Sigmoid colon (tissue), 7 donors: ENCODE measurements at places on chromosomes 12 and 14. TPM values are rescaled to one million over a fixed set of nuclear protein-coding genes. Genes with fewer than 3 reads are reported as not detected.

DNA sequence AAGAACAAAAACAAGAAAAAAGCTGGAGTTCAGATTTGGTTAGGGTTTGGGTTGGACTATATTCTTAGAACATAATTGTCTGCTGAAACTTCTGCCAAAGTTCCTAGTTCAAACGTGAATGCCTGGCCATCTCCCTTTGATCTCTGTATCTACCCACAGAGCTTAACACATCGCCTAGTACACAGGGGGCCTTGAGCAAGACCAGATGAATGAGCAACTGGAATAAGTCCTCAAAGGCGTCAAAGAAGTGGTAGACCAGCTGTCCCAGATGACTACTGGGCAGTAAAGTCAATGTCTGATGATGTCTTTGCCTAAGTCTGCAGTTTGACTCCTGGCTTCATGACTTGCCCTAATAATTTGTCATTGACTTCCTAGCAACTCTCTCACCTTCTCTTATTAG is 13.9 kb upstream of the STAB2 start:
- H3K36me3 ChIP-seq = no peaks in the 10 kb centered on the region
- no peak for DNase-seq
- H3K4me1 ChIP-seq = no peaks in the 10 kb centered on the region
- H3K4me3 ChIP-seq = no peak overlapping the region
- no peaks in the 10 kb centered on the region for H3K27me3 ChIP-seq

DNA sequence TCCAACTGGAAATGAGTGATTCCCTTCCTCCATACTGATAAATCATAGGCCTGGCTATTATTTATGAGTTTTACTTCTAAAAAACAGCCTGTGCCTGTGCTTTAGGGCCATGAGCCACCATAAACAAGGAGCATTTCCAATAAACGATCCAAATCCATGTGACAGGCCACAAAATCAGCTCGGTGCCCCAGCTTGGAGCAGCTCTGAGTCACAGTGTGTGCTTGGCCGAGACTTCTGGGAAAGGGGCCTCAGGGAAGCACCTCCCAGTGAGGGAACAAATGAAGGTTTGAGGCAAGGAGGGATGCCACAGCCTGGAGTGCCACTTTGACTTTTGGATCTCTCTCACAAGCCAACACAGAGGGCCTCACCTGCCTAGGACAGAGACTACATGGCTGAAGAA is 190.4 kb downstream of the NTF3 start:
- H3K27ac ChIP-seq = no peak overlapping the region
- no peak for DNase-seq
- no peak overlapping the region for H3K4me3 ChIP-seq
- peaks cover 17% of the 10 kb centered on the region for H3K4me1 ChIP-seq
- no peaks in the 10 kb centered on the region for H3K36me3 ChIP-seq
- H3K27me3 ChIP-seq = no peaks in the 10 kb centered on the region

DNA sequence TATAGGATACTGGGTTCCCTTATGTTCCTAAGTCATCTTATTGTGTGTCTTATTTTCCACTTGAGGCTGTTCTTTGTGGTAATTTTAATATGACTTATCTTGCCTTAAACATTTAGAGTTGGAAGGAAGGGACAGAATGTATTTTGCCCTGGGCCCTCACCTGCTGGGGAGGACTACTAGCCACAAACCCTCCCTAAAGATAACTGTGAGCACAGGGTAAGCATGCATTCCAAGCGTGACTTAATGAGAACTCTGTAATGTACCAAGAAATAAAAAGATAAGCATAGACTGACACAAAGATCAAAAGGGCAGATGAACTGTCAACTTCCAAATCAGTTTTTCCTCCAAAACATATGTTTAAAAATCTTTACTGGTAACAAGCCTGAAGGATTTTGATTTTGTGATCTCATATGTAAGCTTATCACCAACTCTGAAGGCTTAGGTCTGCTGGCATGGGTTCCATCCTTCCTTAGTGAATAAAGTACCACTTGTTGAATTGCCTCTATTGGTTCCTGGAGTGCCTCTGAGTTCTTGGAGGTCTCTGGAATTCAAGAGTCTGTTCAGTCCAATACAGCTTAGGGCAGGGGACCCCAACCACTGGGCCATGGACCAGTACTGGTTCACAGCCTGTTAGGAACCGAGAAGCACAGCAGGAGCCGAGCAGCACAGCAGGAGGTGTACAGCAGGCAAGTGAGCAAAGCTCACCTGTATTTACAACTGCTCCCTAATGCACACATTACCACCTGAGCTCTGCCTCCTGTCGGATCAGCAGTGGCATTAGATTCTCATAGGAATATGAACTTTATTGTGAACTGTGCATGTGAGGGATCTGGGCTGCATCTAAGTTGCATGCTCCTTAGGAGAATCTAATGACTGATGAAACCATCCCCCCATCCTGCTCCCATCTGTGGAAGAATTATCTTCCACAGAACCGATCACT is 29.8 kb upstream of the NFYB start:
- no peaks in the 10 kb centered on the region for H3K4me1 ChIP-seq
- no peak for DNase-seq
- H3K4me3 ChIP-seq = no peak overlapping the region
- H3K27me3 ChIP-seq = no peaks in the 10 kb centered on the region

GRCh38 chr14:28755198-28755815 is 11.3 kb upstream of the FOXG1 start:
- H3K4me1 ChIP-seq = peaks cover 20% of the 10 kb centered on the region
- H3K4me3 ChIP-seq = no peak overlapping the region
- no peaks in the 10 kb centered on the region for H3K36me3 ChIP-seq
- no peak overlapping the region for H3K27ac ChIP-seq
- peaks cover 85% of the 10 kb centered on the region for H3K27me3 ChIP-seq

The OGFOD2 gene
- 10.2 TPM for polyA plus RNA-seq

The ANKRD13A gene
- polyA plus RNA-seq = 37.5 TPM

DNA sequence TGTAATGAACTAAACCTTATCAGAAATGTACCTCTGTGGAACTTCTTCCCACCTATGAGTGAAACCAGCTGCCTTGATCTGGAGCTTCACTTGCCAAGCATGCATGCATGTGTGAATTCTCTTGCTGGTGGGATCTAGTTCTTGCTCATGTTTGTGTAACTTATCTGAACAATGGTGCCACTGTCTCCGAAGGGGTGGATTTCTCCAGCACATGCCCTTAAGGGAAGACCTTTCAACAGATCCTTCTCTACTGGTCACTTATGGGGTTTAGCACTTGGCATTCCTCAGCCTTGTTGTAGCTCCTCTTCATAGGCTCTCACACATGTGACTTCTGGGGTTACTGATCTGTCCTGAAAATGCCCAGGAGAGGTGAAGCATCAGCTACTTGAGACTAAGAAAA is 25.0 kb downstream of the SMOC1 start:
- H3K4me1 ChIP-seq = no peaks in the 10 kb centered on the region
- no peaks in the 10 kb centered on the region for H3K36me3 ChIP-seq
- no peak for DNase-seq
- no peak overlapping the region for H3K27ac ChIP-seq

DNA sequence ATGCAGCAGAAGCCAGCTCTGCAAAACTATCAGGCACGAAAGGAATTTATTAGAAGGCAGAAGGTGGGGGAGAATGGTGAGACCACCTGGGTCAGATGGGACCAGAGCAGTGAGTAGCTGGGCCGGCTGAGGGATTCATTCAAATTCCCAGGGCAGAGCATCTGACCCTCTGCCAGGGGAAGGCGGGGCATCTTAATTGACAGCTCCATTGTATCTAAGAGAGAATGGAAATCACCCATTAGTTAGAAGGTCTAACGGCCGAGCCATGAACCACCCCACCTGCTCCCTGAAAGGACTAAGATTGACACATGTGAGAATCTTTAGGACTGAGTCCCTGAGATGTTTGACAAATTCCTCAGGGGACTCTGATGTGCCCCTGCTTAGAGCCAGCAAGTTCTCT is 83.7 kb downstream of the PHETA1 start:
- no peak for DNase-seq
- no peaks in the 10 kb centered on the region for H3K36me3 ChIP-seq
- H3K4me3 ChIP-seq = no peak overlapping the region
- H3K27me3 ChIP-seq = no peaks in the 10 kb centered on the region
- H3K27ac ChIP-seq = no peak overlapping the region

The NKX2-8 gene
- polyA plus RNA-seq = not detected

DNA sequence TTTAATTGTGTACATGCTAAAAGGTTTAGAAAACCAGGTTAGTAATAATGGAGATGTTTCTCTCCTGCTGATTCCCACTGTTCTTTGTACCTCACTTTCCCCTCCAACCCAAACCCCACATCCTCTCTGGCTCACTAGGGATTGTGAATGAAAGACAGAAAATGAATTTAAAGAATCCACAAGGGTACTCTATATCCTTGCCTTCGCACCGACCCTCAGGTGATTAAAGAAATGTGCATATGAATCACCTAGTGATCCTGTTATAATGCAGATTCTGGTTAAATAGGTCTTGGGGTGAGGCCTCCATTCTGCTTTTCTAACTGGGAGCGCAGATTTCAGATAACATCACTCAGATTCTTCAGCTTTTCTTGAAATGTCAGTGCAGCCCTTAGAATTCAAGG is 84.3 kb upstream of the OTX2 start:
- no peaks in the 10 kb centered on the region for H3K36me3 ChIP-seq
- H3K4me3 ChIP-seq = no peak overlapping the region
- DNase-seq = no peak
- H3K27me3 ChIP-seq = no peaks in the 10 kb centered on the region

The EIF2B1 gene
- 25.2 TPM for polyA plus RNA-seq

DNA sequence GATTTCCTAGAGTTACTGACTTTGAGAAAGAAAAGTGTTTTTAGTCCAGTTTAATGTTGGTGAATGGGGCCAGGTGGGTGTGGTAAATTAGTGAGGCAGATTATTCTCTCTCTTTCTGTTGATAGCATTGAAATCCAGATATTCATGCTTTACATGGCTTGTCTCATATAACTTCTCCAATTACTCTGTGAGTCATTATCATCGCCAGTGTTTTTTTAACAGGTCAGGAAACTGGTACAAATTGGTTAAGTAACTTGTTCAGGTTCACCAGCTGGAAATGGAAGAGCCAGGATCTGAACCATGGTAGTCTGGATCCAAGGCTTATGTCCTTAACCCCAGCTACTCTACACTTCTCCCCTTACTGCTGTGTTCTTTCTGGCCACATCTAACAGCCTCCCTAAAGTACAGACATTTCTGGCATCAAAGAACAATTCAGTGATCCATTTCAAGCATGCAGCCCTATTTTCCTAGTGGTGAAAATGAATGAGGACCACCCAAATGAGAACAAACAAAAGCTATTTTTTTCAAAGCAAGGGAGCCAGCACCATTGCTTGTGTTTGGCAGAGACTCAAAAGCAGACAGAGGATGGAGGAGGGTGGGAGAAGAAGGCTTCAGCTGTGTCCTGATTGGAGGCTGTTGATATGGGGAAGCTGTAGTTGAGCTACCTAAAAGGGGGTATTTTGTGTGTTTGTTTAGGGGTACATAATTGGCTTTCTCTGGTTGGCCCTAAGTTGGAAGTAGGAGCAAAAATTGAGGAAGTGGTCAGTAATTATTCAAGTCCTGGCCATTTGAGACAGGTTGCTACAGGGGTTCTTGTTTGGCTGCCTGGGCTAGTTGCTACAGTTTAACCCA is 1.7 kb downstream of the IRAK3 start:
- DNase-seq = no peak
- H3K27me3 ChIP-seq = peaks cover 15% of the 10 kb centered on the region
- no peaks in the 10 kb centered on the region for H3K36me3 ChIP-seq
- no peak overlapping the region for H3K4me3 ChIP-seq

DNA sequence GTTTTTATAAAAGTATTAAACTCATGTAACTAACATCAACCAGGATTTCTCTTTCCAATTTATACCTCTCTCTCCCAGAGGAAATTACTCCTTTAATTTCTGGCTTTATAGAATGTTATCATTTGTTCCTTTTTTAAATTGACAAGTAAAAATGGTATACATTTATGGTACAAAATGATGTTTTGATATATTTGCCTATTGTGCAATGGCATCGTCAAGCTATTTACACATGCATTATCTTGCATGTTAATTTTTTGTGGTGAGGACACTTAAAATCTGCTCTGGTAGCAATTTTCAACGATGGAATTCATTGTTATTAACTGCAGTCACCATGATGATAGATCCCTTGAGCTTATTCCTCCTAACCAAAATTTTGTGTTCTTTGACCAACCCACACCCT is 149.0 kb upstream of the NAV3 start:
- no peak overlapping the region for H3K27ac ChIP-seq
- H3K4me3 ChIP-seq = no peak overlapping the region
- H3K27me3 ChIP-seq = no peaks in the 10 kb centered on the region

The LTBR gene
- 85.2 TPM for polyA plus RNA-seq

DNA sequence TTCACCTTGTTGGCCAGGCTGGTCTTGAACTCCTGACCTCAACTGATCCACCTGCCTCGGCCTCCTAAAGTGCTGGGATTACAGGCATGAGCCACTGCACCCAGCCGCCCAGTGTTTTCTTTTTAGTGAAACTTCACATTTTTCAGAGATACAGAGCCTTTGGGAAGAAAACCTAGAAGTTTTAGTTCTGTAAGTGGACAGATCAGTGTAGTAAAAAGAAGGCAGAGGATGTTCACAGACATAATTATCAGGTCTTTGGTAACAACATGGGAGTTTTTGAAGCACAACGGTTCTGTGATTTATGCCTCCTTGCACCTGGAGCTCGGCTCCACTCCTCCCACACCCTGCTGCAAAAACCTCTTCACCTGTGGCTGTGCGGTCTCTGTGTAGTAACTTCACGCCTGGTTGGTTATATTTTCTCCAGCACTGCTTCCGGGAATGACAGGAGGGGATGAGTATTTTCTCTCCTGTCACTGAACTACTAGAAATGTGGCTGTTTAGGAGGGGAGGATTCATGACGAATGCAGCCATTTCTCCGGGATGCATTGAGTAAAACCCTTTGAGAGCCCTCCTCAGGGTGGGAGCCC is 67.0 kb downstream of the ARF6 start:
- DNase-seq = no peak
- H3K27ac ChIP-seq = no peak overlapping the region
- no peaks in the 10 kb centered on the region for H3K27me3 ChIP-seq
- H3K4me3 ChIP-seq = no peak overlapping the region
- no peaks in the 10 kb centered on the region for H3K36me3 ChIP-seq

DNA sequence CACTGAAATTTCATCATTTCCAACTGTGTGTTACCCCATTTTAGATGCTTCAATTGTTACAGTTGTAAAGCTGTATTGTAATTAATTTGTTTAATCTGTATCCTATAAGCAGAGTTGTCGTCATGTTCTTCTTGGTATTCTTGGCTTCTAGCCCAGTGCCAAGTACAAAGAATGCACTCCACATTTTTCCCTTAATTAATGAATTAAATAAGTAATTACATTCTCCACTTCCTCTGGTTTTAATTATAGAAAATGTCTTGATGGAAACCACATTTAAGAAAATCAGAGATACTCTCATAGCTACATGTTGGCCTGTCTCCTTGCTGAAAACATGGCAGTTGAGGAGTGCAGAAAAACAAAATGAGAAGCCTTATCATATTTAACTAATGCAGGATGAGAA is 746 bp downstream of the DNAI7 start:
- no peaks in the 10 kb centered on the region for H3K27me3 ChIP-seq
- DNase-seq = no peak
- H3K4me3 ChIP-seq = peak overlapping the region; percentile 78

The ASB2 gene
- 1.2 TPM for polyA plus RNA-seq
